ENCODE measurements at places on chromosomes 16 and 17.

GRCh38 chr17:49365667-49366066 is 3.6 kb upstream of the ZNF652 start:
- DNase-seq: no peak

DNA sequence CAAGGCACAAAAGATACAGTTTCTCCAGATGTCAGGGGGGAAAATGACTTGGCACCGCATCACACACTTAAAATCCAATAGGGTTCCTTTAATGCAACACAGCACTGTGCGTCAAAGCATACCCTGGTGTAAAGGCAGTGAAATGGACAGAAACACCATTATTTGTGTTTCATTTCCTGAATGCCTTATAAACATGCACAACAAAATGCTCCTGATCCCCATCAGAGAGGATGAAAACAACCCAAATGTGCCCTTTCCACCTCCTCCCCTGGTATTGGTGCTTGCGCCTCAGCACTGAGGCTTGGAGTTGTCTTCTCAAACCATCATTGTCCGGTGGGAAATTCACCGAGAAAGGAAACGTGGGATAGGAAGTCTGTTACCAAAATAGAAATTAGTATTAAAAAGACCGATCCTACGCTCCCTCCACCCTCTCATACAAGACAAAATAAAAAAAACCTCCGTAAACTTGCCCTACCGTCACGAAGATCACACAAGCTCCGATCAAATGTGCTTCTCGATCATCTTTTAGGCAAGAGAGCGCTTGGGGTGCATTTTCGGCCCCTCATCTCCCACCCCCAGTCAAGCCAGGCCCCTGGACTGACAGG is 722 bp downstream of the CDC27 start:
- no peak for DNase-seq

DNA sequence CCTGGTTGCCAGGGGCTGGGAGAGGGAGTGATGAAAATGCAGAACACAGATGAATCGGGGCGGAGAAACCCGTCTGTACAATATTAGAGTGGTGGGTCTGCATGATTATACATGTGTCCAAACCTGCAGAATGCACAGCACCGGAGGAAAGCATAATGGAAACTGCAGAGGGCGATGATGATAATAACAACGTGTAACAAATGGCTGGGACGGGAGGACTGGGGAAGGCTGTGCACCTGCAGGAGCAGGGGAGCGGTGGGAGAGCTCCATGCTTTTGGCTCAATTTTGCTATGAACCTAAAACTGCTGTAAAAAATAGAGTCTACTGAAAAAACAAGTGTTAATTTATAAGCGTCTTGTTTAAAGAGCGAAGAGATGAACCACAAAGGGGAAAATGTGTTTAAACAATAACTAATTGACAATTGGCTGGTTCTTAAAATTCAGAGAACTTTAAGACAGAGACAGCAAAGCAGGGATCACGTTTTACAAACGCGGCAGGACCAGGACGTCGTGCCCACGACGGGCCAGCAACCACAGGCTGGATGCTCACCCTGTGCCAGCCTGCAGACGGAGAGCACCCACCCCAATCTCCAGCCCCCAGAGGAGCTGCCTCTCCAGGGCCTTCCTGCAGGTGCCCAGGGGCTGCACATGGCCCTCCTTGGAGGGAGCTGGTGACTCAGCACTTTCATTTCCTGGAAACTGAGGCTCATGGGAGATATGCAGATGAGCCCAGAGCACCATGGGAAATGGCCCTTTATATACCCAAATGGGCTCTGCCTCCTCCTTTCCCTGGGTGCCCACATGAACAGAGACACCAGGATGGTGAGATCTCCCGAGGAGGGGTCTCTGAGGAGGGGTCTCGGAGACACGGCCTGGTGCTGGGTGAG is at the start of gene TEX19:
TSS of gene TEX19 (plus strand) at position 783 of the 886 bp plus-strand sequence. CDS start 2,904 bp downstream, outside the sequence.
- no peak for DNase-seq

DNA sequence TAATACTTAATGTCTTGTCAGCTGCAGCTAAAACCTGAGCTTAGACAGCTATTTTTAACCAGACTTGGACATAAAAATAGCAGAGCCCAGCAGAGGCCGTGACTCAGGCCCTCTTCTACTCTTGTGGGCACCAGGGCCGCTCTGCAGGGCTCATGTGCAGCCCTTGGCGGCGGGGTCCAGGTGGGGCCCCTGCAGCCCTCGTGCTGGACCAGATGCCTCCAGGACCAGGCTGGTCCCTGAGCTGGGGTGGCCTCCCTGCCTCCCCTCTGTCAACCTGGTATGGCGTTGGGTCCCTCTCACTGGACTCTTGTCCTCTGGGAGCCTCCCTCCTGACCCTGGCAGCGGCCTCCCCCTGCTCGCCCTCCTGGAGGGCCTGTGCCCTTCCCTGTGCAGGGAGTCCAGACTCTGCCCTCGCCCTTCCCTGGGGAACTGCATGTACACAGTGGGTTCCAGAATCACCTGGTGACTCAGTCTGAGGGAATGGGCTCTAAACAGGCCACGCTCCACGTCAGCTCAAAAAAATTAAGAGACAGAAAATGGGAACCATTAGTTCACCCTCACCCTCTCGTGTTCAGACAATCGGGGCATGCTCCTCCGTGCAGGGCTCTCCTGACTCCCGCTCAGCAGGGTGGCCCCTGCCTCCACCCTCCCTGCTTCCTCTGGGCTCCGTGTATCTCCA is 9.7 kb downstream of the CDK5R1 start:
- no peak for DNase-seq

DNA sequence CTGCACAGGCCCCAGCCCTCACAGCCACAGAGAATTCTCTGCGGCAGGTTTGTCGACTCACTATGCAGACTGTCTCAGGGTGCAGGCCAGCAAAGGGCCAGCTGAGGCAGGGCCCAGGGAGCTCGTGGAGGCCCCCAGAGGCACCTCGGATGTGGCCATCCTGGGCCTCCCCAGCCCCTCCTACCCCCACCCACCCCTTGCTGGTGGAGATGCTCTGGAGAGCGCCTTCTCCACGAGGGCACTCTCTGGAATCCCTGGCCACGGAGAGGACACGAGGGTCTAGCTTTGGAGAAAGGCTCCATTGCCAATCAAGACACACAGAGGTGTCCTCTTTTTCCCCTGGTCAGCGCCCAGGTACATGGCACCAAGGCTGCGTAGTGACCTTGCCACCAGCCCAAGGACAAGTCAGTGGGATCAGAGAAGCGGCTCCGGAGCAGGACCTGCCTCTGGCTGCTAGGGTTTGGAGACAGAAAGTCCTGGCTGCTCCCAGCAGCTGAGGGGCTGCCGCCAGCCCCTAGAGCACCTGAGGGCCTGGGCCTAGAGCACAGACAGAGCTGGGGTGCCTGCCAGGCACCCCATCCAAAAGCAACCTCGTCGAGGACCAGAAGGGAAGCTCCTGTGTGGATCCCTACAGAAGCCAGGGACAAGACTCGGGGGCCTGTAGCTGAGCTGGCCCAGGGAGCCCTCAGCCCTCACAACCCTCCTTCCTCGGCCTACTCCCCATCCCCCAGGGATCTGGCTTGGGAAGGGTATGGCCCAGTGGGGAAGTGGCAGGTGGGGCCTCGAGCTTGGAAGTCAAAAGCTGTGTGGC is 18.7 kb downstream of the ARL2BP start:
- DNase-seq: no peak

DNA sequence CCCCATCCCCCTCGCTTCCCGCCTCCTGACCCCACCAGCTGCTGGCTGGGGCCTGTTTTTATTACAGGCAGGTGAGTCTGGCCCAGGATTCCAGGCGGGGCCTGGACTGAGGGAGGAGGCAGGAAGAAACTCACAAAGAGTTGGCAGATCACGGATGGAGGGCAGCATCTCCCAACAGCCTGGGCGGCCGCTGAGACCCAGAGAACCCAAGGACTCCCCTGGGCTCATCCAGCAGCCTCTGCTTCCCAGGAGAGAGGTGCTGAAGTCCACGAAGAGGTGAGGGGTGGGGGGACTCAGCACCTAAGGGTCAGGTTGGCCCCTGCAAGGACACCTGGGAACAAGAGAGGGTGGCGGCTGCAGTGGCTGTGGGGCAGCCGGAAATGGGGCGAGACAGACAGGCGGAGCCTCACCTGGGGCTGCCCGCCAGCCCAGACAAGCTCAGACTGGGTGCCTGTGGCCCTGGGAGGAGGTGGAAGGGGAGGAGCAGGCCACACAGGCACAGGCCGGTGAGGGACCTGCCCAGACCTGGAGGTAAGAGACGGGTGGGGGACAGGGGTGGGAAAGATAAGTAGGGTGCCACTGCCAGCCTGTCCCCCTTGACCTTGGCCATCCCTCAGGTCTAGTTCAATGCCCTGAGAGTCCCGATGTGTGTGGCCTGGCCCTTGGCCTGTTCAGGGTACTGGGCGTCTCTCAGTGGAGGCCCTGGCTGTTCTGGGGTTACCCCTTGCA is 8.7 kb upstream of the ADGRG1 start:
- peak; percentile 70 for DNase-seq

DNA sequence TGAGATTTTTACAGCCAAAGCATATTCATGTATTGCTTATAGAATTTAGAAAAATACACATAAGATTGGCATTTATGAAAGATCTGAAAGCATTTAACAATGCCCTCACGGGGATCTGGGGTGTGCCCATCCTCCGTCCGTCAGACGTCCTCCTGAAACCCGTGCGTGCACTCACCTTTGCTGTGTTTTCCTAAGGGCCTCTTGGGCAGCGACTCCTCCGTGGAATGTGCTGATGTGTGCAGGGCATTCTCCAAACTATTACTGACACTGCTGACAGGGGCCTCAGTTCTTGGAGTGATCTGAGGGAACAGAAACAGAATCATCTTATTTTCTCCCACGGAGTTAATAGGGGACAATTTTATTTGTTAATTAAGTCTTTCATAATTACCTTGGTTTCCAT is 33.0 kb downstream of the ZCCHC14 start:
- no peak for DNase-seq

DNA sequence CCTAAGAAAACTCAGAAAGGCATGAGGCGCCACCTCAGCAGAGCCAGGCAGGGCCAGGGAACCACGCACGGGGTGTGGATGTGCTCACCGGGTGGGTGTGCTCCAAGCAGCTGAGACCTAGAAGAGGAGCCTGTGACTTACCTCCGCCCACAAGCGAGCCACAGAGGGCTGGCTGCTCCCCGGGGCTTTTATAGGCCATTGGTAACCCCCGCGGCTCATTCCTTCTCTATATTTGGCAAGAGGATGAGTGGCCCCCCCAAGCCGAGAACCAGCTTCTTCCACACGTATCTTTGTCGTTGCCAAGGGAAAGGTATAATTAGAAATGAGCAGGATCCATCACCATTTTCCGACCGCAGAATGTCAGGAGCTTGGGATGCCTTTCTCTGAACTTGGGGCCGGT is at the start of gene MYH3:
TSS of gene MYH3 (minus strand) at position 162 of the 400 bp plus-strand sequence. CDS start 2,245 bp downstream, outside the sequence.
- no peak for DNase-seq

GRCh38 chr17:77319211-77320043 is 178.7 kb downstream of the SEC14L1 start:
- no peak for DNase-seq

- DNase-seq: no peak
Observed at GRCh38 chr16:29962344-29962994, 590 bp downstream of the TMEM219 start.

DNA sequence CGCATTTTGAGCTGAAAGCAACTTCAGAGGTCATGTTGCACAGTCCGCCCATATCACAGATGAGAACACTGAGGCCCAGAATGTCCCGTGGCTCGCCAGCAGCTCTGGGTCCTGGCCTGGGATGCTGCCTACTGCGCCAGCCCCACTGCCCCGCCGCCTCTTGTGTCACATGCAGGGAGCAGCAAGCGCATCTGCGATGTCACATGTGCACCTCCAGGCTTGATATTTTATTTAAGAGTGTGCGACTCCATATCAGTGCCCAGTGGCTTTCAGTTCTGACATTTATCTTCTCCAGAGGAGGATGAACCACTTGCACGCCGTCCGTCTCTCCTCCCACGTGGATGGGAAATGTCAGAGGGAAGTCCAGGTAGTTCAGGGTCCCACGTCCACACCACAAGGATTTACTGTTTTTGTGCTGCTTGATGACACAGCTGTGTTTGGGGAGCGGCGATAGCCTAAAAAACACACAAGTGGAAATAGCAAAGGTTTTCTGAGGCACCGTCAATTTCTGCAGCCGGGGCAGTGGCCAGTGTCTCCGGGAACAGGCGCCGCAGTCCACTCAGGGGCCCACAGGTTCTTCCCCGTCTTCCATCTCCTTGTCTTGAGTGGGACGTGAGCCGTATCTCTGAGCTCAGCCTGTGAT is 7.0 kb upstream of the RBFOX3 start:
- DNase-seq: no peak

- no peak for DNase-seq
Observed at GRCh38 chr17:76379646-76380376, 4.6 kb upstream of the SPHK1 start.

GRCh38 chr17:81509207-81509971 is 3.2 kb downstream of the ACTG1 start:
- no peak for DNase-seq

DNA sequence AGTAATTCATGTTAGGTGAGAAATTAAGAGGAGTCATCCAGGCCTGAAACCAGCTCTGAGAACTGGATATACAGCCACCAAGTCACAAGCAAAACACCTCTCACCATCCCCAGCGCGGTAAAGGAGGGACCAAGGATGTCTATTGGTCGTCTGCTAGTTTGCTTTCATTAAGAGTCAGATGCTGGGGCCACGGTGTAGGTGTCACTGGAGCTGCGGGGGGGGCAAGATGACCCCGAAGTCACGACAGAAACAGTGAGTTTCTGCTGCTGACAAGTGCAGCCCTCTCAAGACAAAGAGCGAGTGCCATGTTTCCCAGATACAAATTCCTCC is 790 bp downstream of the NCBP3 start:
- DNase-seq: no peak

GRCh38 chr16:23877107-23878070 is 41.6 kb downstream of the PRKCB start:
- DNase-seq: no peak

GRCh38 chr16:1941162-1942046 is 1.6 kb downstream of the MSRB1 start:
- no peak for DNase-seq

- no peak for DNase-seq
Observed at GRCh38 chr17:72338847-72339790, 218.3 kb downstream of the SOX9 start.

GRCh38 chr16:1812732-1813163 is 13.9 kb downstream of the HAGH start:
- DNase-seq: peak; percentile 82

GRCh38 chr17:45784741-45785479 is 790 bp downstream of the CRHR1 start:
- DNase-seq: no peak

DNA sequence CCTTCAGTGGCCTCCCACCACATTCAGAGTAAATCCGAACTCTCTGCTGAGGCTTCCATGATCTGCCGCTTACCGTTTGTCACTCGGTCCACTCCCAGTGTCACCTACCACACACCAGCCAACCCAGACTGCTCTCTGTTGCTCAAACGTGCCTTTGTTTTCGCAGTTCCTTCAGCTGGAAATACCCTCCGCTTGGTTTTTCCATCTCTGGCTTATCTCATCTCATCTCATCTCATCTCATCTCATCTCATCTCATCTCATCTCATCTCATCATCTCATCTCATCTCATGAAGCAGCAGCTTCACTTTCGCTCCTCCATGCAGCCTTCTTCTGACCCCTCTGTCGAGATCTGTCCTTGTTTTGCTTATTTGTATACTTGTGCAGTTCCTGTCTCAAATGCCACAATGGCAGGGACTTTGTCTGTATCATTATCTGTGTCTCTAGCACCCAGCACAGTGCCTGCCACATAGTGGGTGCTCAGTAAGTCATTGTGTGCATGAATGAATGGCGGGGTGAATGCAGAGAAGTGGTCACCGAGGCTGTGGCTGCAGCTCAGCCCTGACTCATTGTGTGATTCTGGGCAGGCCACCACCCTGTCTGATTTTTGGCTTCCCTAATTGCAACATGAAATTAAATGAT is 3.8 kb upstream of the SNX20 start:
- DNase-seq: no peak
